ENCODE measurements at places on chromosomes 4 and X.
A peak's percentile ranks its signal among the peaks of the same experiment; 100 is the strongest.

DNA sequence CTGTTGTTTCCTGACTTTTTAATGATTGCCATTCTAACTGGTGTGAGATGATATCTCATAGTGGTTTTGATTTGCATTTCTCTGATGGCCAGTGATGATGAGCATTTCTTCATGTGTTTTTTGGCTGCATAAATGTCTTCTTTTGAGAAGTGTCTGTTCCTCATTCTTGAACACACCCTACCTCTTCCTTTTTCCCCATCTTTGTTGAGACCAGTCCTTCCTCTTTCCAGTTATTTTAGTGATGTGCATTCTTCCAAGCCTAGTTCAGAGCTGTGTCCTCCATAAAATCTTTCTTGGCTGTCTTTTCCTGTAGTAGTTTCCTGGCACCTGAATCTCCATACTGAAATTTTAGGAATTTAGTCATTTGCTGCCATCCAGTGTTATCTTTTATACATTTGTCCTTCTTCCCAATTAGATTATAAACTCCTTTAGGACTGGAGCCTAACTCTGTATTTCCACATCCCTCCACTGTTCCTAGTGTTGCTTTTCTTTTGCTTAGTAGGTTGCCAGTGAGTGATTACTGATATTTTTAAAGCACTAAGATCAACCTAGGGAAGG is 11.4 kb downstream of the FHIP1A start:
- no peak for ATAC-seq

DNA sequence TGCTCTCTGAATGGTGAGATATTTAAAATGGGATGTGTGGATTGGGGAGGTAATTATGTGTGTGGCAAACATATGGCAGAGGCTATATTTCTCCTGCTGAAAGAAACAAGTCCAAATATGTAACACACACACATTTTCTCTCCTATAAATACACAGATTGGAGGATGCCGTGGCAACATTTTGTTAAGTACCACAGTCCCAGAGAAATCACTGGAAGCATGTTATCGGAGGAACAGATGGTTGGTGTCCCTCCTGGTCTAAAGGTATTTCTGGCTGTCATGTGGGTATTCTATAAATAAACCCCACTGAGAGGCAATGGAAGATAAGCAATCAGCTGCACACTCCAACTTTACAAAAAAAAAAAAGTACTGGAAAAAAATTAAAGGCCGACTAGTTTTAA is 528.3 kb upstream of the BOD1L1 start:
- no peak for ATAC-seq

DNA sequence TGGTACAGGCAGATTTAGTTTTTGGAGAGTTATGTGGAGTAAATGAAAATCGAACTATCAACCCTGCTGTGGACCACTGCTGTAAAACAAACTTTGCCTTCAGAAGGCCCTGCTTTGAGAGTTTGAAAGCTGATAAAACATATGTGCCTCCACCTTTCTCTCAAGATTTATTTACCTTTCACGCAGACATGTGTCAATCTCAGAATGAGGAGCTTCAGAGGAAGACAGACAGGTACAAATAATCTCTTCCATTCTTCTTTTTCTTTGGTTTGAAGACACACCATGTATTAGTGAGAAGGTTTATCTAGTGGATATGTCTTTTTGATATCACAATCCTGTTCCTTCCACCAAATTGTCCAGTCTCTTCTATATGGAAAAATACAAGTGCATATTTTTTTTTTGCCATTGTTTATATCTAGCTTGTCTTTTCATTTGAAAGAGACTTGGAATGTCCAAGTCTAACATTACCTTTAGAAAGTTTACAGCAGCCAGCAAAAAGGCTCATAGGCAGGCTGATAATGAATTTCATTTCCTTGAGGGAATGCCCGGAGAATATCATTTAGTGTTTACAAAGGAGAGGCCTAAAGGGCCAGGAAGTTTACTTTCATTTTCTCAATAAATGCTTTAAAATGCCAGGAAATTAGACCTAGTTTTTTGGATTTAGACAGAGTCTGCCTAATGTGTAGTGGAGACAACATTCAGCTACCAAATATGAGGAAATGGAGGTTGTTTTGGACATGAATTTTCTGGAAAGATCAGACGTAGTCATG is 18.6 kb downstream of the AFM start:
- ATAC-seq, result no peak

- no peak for ATAC-seq
These were observed 56.4 kb downstream of the DCX start for GRCh38 chrX:111355523-111356115.

DNA sequence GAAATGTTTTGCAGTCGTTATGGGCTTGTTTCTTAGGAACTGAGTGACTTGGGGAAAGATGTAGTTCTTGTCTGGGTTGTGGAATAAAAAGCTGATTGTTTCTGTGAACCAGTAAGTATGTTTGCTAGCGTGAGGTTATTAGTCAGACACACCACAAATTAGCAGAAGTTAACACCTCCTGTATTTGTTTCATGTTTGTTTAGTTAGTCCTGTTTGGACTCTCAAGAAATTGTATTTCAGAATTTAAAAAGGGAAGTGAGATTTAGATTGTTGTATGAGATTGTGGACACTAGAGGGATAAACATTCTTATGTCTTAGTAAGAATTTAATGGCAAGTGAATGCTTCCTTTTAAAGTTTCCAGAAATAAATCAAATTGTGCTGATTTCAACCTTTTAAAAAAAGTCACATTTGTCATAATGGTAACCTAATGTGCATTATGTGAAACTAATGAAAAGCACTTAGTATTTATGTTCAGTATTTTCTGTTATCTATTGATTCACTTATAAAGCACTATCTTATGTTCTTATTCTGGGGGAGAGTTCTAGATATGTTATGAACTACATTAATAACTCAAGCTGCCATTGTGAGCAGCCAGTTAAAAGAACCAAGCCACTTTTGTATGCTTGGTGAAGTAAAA is 25.6 kb downstream of the ATP10D start:
- ATAC-seq, result peak; percentile 97

DNA sequence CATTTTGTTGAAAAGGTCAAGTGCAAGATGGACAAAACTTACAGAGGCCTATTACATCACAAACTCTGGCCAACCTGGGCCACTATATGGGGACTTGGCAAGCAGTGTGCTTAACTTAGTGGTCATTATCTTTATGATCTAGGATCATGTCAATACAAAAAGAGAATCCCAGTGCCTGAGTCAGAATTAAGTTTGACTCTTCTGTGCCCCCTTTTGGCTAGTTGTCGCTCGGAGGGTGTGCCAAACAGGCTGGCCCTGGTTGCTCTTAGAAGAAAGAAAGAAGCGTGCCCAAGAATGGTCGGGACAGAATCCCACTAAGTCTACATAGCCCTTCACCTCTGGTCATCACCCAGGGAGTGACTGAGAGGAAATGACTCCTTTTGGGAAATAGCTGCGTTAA is 100.1 kb downstream of the EIF4E start:
- ATAC-seq, result peak; percentile 39

- no peak for ATAC-seq
These were observed 151.0 kb downstream of the VCX3A start for GRCh38 chrX:6383917-6384316.

DNA sequence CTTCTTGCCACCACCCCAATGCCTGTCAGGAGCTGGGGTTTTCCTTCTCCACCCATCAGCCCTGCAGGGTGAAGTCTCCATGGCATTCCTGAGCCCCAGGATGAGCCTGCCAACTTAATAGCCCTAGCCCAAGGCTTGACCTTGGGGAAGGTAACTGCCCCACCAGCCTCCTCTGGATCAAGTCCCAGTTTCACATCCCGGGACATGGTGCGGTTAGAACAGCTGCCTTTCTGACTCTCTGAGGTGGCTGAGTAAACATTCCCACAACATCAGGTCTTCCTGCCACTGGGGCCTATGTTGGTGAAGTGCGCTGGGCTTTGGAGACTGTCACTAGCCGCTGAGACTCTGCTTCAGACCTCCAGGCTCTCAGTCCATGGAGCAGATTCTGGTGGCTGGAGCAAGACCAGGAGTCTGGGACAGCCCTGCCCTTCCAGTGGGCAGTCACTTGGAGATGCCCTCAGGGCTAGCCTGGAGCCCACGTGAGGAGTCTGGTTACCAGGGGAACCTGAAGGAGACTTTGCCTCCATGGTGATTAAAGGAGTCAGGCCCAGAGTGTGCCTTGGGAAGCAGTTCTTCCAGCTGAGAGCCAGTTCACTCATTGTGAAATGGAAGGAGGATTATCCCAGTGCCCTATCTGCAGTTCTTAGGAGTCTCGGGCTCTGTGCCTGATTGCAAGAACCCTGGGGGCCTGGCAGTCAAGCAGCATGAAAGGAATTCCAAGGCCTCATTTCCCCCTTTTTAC is 56.8 kb downstream of the SMIM20 start:
- no peak for ATAC-seq

- no peak for ATAC-seq
These were observed 98.8 kb upstream of the NDP start for GRCh38 chrX:44071847-44072551.

- no peak for ATAC-seq
These were observed 18.1 kb upstream of the PPEF2 start for GRCh38 chr4:75920327-75920726.

GRCh38 chr4:22430626-22431025 is 85.2 kb downstream of the ADGRA3 start:
- ATAC-seq, result no peak

DNA sequence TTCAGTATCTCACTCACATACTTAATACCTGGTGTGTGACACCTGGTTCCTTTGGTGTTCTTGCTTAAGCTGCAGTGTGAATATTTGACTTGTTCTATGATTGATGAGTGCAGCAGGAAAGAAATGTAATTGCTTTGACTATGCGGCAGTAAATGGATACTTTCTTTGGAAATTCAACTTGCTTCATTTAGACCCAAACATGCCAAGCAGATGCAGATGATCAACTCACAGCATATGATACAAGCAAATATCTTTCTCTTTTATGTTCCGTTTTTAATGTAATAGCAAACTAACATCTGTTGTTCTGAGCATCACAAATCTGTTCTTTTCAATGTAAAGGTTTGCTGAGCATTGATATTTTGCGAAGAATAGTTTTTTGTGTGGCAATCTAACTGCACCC is 549.5 kb downstream of the C4orf33 start:
- ATAC-seq, result no peak

GRCh38 chr4:146202665-146203064 is 11.7 kb upstream of the REELD1 start:
- ATAC-seq, result no peak

DNA sequence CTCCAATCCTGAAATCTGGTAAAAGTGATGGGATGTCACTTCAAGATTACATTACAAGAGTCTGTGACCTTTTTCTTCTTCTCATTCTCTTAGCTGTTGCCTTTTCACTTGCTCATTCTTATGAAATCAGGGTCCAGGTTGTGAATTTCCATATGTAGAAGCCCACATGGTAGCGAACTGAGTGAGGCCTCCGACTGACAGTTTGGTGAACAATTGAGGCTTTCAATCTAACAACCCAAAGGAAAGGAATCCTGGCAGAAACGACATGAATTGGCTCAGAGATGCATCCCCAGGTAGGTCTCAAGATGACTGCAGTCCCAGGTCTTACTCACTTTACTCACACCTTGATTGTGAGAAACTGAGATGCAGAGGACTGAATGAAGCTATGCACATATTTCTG is 203.4 kb upstream of the FAT4 start:
- no peak for ATAC-seq

DNA sequence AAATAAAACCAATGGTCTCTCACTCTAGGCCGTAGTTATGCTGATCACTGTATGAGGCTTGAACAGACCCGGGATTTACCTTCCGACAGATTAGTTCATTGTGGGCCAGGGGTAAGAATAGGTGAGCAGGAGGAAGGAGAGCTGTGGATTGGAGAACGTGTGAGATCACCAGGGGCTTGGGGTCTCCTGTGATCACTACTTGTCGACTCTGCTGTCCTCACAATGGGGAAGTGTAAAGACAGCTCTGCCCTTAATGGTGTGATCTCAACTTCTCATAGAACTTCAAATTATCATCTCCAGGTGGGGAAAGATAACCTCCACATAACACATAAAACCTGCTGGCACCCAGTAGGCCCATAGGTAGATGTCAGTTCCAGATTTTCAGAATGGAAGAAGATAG is 56.2 kb upstream of the RPS6KA3 start:
- ATAC-seq, result no peak

DNA sequence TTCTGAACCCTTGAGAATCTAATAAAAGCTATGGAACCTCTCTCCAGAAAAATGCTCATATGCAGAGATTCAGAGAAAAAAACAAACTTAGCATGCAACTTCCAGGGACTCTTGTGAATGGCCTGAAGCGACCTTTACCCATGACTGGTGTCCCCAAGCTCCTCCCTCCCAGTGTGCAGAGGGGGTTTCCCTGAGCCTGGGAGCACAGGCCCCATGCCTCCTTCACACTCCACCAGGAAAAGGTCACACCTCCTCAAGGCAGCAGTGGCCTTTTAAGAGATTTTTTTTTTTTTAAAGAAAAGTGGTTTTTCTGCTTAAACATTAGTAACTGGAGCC is 13.3 kb upstream of the UBA6 start:
- peak; percentile 92 for ATAC-seq

GRCh38 chr4:88230969-88231771 is 53.2 kb downstream of the PPM1K start:
- ATAC-seq, result no peak

- no peak for ATAC-seq
These were observed 223.9 kb upstream of the DCAF8L1 start for GRCh38 chrX:28205126-28205525.

DNA sequence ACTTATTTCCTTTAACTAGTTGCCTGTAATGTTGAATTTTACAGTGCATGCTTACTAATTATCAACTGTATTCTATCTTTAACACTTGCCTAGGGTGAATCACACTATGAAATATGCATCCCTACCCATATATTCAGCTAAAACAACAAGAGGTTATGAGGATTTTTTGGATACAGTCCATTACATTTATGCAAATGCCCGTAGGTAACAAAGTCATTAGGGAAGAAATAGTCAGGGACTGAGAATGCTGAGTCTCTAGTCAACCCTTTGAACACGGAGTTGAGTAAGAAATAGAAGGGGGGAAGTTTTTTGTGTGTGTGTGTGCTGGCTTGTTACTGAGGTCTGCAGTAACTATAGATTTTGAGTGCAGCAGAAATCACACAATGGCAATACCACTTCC is 26.1 kb upstream of the CBLL2 start:
- ATAC-seq, result no peak

DNA sequence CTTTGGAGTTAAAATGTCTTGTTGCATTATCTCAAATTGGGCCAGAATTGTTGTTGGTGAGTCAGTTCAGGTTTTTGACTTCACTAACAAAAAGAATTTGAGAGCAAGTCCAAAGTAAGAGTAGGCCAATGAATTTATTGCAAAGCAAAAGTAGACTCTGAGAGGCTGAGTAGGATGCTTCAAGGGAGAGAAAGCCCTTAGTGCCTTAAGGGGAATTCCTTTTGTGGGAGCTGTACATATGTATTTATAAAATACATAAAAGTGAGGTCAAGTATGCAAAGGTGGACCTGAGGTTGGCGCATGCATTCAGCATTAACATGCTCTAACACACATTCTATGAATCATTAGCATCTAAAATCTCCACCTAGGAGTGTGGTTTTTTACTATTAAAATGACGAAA is 565.4 kb downstream of the GRXCR1 start:
- no peak for ATAC-seq

GRCh38 chr4:122827879-122828601 is 1.4 kb downstream of the FGF2 start:
- peak; percentile 86 for ATAC-seq

All from stimulated activated memory B cell treated with anti-CD40 and anti-IgM and Interleukin-4, amounts not matched to agents 10 μg/mL and 1 μg/mL and 100 μg/mL, for 72 hours (primary cell).